ENCODE measurements at places on chromosomes 16 and 17.

DNA sequence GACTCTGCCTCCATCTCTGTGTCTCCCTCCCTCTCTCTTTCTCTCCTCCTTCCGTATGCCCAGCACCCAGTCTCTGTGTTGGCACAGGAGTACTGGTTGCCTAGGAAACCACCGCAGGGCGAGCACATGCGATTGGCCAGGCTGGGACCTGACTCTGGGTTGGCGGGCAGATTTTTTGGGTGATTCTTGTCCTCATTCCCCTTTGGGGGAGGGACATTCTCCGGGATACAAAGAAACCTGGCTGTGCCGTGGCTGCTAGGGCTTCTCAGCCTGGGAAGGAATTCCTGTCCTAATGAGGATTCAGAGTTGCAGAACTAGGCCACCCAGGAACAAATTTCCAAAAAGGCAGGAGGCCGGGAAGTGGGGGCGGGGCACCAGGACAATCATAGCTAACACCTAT lies 168.9 kb downstream of the SHISA9 start:
- no peak for DNase-seq

- DNase-seq = no peak
These were observed 215.1 kb downstream of the TMEM114 start for GRCh38 chr16:8375232-8375587.

DNA sequence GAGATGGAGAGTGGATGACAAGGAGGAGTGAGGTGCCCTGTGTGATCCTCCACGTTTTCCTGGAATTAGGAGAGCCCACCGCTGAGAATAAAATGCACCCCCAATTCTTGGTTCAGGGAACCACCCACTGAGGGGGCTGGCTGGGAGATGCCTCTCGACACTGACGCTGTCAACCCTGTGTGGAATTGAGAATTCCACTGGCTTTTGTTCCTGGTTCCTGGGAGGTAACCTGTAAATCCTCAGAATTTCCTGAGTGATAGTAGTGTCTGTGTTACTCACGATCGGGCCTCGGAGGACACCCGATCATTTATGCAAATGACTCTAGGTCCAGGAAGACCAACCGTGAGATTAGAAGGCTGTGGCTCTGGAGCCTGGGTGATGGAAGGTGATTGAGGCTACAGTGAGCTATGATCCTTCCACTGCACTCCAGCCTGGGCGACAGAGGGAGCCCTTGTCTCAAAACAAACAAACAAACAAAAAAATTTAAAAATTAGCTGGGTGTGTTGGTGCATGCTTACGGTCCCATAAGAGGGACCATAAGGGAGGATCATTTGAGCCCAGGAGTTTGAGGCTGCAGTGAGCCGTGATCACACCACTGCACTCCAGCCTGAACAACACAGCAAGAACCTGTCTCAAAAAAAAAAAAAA lies 11.7 kb upstream of the PRPSAP1 start:
- no peak for DNase-seq

- DNase-seq = no peak
These were observed 236.7 kb upstream of the CIBAR2 start for GRCh38 chr16:85348911-85349334.

- DNase-seq = peak; percentile 65
These were observed 887 bp downstream of the ZBTB4 start for GRCh38 chr17:7478276-7479212.
